ENCODE measurements at places on chromosomes 7 and 10.
A peak's percentile ranks its signal among the peaks of the same experiment; 100 is the strongest.

DNA sequence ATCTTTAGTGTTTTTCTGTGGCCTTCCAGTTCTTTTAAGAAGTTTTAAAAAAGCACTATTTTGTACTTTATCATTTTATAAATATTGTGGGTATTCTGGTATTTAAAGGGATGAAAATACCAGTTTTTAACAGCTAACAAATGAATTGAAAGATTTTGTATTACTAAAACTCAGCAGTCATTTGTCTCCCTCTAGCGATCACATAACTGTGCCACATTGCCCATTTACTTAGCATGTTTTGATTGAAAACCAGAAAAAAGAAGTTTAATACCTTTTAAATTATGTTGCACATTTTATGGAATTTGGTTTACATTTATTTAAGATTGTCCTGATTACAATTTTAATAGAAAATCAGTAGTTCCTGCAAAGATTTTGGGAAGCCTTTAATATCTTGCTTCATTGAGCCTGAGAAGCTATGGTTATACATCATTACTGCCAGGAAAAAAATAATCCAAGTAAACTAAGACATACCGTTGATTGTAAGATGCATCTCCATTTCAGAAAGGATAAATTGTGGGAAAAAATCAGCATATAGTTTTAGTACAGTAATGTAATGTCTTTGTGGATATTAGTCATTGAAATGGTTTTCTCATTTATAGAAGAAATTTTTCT lies 34.9 kb downstream of the TAX1BP1 start:
- peak; percentile 10 for DNase-seq

DNA sequence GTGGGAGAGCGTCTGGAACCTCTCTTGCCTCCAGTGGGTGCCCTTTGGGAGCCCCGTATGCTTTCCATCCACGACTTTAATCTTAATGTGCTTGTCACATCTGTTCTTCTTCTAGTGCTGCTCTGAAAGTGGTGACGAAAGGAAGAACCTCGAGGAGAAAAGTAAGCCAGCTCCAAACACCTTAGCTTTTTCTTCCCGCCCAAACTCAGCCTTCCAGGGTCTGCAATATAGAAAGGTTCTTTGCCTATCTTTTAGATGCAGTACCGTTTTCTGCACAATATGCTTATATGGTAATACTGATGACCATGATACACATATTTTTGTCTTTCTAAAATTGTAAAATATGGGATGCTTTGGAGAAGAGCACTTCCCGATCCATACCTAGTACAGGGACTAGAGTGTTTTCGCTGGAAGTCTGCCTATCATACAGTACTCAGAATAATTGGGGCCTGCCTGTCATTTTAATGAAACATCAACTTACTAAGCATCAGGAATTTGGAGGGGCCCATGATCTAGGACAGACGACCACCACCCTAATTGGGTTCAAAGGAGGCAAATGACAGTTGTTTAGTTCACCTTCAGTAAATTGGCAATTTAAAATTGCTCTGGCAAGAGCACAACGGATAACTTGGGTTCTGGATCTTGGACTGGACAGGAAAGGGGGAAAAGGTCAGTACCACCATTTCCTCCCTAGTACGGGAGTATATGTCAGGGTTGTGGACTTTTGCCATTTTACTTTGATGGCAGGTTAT lies 884 bp downstream of the RINT1 start:
- DNase-seq: no peak

GRCh38 chr7:149776289-149776688 lies 2.9 kb upstream of the ZNF467 start:
- DNase-seq: no peak

DNA sequence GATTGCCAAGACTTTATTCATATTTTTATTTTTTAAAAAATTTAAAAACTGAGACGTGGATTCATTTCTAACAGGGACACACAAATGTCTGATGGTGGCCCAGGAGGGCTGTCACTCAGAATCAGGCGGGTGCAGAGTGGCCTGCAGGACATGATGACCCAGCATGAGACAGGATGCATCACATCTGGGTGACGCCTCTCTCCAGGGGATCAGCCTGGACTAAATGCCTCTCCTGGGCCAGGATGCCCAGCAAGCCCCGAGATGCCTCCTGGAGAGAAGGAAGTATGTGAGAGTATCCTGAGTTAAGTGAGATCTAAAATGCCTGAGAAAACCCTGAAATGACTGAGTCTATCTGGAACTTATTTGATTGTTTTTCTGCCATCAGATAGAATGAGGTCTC lies 16.9 kb upstream of the MTURN start:
- DNase-seq: no peak

DNA sequence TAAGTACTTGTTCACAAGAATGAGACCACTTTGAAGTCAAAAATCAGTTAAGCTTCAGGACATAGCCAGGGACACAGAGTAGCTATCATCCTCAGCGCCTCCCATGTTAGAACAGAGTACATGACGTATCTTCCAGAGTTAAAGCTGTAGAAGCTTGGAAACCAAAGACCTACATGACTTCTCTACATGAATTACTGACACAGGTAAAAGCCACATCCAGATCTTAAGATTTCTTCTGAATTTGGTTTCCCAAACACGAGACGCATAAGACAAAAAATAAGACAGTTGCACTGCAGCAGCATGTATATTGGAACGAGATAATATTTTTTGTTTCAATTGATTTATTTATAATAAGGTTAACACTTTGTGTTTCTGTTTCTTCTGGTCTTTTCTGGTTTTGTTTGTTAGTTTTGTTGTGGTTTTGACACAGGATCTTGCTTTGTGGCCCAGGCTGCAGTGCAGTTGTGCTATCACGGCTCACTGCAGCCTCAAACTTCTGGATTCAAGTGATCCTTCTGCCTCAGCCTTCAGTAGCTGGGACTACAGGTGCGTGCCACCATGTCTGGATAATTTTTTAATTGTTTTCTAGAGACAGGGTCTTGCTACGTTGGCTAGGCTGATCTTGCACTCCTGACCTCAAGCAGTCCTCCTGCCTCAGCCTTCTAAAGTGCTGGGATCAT lies 10.2 kb upstream of the EPC1 start:
- DNase-seq: no peak

DNA sequence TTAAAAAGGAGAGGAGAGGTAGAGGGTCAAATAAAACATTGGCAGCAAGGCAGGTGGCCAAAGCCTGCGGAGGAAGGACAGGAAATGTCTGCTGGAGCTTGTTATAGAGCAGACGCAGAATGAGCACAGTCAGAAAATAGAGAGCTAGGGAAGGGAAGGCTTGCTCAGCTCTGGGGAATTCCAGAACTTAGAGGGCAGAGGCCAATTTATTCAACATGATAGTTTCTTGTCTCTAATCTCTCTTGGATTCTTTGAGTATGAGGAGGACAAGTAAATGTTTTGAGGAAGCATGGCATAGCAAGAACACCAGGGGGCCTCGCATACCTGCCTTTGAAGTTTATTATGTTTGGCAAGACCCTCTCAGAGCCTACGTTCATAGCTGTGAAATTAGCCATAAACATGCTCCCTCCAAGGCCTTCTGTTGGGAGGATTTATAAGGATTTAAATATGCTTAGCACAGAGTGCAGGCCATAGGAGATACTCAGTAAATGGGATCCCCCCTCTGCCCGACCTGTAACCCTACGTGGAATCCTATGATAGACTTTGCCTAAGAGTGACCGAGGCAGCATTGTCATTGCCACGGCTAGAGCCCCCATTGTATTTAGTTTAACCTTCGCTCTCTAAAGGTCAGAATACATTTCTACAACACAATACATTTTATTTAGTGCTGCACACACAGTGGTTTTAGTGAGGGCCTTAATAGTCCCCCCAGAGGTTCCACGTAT lies 293.9 kb downstream of the CCDC3 start:
- peak; percentile 53 for DNase-seq

GRCh38 chr7:29035044-29035740 lies 77.1 kb upstream of the TRIL start:
- peak; percentile 43 for DNase-seq

Measured in AG08396 (cell line).